T-helper 2 cell (primary cell): ENCODE measurements at places on chromosomes 6 and 20.

DNA sequence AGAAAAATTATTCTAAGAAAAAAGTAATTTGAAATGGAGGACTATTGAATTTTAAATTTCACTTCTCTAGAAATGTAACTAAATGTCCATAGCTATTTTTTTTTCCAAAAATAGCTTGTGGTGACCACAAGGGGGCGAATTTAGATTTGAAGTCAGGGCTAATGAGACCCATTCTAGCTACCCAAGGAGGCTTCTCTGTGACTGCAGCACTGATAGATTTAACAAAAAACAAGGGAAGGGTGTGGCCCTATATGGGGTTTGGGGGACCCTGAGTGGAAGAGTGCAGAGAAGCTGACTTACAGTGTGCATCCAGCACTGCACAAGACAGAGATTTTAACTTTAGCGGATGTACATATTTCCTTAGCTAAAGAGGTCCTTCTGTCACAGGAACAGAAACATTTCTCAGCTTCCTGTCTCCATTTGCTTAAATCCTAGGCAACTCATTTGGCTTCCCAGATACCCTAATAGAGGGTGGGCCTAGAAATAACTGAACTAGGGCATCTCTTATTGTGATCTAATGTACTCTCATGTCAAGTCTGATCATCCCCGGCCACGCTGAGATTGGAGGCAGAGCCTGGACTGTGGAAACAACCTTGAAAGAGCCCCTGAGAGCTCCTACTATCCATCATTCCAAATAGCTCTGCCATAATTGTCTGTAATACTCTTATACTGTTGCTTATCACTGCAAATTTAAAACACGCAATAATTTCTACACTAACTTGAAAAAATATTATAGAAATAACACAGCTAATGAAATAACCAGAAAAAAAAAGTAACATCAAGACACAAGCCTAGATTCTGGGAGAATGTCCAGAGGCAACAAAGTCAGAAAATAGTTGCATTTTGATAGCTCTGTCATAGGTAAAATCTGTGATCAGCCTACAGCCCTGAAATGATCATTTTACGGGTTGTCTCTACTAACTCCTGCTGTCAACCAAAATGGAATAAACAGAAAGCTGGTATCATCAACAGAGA, 93.6 kb downstream of the SNAP91 start:
- DNase-seq = no peak

DNA sequence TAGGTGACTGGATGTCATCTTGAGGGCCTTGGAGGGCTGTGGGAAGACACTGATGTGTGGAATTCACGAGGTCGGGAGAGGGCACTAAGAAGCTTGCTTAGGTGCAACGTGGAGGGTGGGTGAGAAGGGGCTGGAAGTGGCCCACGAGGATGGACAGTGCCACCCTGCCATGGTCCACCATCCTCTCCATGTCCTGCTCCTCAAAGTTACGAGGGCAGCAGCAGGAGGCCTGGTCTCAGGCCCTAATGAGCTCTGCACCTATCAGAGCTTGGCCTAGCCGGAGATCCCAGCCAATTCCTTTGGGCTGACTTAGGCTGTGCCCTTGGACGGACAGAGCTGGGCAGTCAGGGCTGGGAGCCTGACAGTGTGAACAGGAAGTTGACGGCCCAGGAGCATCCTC, 27.8 kb upstream of the SCRT2 start:
- DNase-seq = no peak

DNA sequence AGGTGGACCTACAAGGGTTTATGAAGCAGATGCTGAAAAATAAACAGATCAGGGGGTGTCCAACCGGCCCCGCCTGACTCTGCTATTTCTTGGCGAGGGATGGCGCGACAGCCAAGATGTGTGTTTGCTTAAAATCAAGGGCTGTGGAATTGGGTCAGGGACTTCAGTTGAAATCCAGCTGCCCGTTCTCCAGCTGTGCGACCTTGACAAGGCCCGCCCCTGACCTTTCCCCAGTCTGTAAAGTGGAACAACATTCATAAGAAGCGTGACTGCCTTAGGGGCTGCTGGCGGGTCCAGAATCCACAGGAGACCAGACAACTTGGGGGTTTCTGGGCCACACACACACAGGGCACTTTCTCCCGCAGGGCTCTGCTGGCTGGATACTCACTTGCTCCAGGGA, 517.5 kb downstream of the PREX1 start:
- DNase-seq = no peak

GRCh38 chr6:23282252-23283021, 713.1 kb downstream of the HDGFL1 start:
- no peak for DNase-seq

DNA sequence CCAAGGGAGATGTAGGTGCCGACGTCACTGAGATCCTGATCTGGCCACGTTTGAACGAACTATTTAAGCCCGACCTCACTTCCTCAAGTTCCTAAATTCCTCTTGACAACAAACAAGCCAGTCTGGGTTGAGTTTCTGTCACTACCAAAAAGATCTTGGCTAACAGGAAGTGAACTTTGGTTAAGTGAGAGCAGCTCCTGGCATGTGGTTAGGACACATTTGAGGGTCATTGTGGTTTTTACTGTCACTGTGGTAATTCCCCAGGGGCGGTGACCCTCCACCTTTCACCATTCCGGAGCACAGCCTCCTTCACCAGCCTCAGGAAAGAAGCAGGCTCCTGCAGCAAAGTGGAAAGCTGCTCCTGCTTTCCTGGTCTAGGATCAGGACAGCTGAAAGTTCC, 43.1 kb upstream of the ZNF831 start:
- no peak for DNase-seq
